ENCODE measurements at places on chromosomes 4 and X.

- no peak for DNase-seq
These were observed 6.0 kb downstream of the HTRA3 start for GRCh38 chr4:8275548-8275910.

- DNase-seq = no peak
These were observed 1153.0 kb downstream of the C4orf33 start for GRCh38 chr4:130249002-130249401.

DNA sequence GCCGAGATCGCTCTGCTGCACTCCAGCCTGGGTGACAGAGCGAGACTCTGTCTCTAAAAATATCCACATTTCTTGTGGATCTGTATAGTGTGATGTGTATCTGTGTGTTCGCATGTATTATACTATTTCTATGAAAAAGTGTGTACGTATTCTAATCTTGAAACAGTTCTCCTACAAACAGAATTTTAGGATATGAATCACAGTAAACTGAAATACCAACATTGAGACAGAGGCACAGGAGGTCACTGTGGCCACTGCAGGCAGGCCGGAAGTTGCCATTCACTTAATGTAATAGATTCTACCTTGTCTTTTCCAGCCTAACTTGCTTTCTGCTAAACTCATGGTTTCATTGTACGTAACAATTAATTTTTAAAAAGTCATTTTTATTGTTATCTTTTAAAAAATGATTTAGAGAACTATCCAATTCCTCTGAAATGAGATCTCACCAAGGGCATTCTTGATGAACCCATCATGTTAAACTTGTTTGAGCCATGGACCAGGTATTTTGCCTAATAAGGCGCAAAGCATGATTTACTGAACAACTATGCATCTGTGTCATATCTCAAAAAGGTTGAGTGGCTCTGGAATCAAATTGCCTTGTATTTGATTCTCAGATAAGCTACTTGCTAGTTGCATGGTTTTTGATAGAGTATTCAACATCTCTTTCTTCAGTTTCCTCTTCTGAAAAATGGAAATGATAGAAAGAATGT lies 154.9 kb upstream of the GYPA start:
- DNase-seq = no peak

- DNase-seq = no peak
These were observed 116.4 kb downstream of the LARP7 start for GRCh38 chr4:112753333-112753732.

DNA sequence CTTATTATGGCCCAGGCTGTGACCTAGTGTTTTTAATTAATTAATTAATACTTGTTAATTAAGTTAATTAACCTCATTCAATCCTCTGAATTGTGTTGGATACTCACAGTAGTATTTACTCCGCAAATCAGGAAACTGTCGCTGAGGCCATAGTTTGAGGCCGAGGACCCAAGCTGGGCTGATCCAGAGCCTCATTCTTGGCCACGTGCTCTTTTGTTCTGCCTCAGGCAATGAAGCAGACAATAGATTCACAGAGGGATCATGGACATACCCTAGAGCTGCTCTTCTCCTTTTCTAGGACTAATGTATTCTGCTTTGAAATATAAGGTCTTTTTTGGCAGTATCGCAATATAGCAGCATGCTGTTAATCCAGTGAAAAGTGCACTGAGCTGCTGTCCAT lies 24.0 kb upstream of the SNCA start:
- no peak for DNase-seq

GRCh38 chr4:67659065-67659464 lies 41.9 kb downstream of the UBA6 start:
- no peak for DNase-seq

GRCh38 chrX:119887721-119888425 lies 7.8 kb upstream of the AKAP14 start:
- peak; percentile 47 for DNase-seq

GRCh38 chrX:11757719-11758399 lies at the start of gene MSL3:
TSS of gene MSL3 (plus strand) at chrX:11758237. CDS start at chrX:11758264, 27 bp downstream.
- DNase-seq = peak; percentile 49

DNA sequence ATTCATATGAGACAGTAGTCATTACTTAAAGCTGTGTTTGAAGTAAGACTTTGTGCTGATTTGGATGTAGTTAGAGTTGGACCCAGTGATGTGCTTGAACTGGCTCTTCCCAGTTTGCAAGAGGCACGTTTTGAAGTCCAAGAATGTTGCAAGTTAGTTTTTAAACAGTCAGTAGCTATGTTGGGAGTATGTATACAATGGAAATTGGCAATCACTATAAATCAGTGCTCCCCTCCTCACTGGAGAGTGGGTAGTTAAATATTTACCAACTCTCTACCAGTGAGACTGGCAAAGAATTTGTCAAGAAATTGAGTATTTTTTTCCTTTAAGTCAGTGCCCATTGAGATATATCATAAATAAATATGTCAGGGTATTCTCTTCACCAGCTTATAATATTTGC lies 191.9 kb upstream of the SPRY1 start:
- no peak for DNase-seq

DNA sequence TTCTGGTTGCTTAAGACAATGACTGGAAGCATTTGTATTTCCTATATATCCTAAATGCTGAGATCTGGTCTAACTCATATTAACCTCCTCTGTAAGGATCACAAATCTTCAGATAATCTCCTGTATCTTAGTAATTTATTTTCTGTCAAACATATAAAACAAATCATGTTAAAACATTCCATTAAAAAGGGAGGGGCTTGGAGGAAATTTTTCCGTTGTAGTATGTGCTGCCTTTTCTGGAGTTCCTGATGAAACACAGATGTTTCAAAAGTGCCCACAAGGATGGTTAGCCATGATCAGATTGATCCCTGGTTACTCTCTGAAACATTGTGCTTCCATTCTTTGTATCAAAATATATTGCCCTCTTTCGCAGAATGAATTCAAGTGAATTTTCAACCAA lies 182.1 kb downstream of the TENM3 start:
- DNase-seq = no peak

- no peak for DNase-seq
These were observed 53.1 kb downstream of the FANCB start for GRCh38 chrX:14819769-14820168.

All from memory B cell (primary cell).